ENCODE measurements at places on chromosomes 2 and 18.

GRCh38 chr2:44320832-44321231 lies 40.5 kb downstream of the PREPL start:
- no peak overlapping the region for H3K27ac ChIP-seq
- H3K4me3 ChIP-seq: no peak overlapping the region
- peaks cover 16% of the 10 kb centered on the region for H3K4me1 ChIP-seq
- H3K27me3 ChIP-seq: no peaks in the 10 kb centered on the region
- no peak for DNase-seq

- H3K27me3 ChIP-seq: no peaks in the 10 kb centered on the region
- H3K4me3 ChIP-seq: no peak overlapping the region
- H3K4me1 ChIP-seq: peaks cover 17% of the 10 kb centered on the region
These were observed 85.8 kb downstream of the PKP4 start for GRCh38 chr2:158542577-158542976.

DNA sequence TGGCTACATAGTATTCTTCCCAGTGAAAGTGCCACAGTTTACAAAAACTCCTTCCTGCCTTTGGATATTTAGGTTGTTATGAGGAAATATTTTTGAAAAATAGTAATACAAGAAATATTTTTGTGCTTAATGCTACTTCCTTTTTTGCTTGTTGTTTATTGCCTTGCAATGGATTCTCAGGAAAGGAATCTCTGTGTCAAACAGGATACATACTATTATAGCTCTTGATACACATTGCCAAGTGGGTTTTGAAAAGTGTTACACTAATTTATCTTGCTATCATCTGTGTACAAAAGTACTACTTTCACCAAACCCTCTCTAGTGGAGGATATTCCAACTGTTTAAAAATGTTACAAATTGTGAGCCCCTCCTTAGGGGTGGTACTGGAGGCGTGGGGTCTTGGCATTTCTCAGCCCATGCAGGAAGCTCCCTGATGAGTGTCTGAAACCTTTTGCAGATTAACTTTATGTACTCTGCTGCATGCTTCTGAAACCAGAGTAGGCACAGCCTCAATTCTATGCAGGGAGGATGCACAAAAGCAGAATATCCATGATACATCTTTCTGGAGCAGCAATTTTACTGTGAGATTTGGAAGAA lies 54.5 kb downstream of the EVA1A start:
- no peaks in the 10 kb centered on the region for H3K27me3 ChIP-seq
- DNase-seq: no peak
- no peaks in the 10 kb centered on the region for H3K36me3 ChIP-seq
- no peak overlapping the region for H3K27ac ChIP-seq
- no peak overlapping the region for H3K4me3 ChIP-seq

DNA sequence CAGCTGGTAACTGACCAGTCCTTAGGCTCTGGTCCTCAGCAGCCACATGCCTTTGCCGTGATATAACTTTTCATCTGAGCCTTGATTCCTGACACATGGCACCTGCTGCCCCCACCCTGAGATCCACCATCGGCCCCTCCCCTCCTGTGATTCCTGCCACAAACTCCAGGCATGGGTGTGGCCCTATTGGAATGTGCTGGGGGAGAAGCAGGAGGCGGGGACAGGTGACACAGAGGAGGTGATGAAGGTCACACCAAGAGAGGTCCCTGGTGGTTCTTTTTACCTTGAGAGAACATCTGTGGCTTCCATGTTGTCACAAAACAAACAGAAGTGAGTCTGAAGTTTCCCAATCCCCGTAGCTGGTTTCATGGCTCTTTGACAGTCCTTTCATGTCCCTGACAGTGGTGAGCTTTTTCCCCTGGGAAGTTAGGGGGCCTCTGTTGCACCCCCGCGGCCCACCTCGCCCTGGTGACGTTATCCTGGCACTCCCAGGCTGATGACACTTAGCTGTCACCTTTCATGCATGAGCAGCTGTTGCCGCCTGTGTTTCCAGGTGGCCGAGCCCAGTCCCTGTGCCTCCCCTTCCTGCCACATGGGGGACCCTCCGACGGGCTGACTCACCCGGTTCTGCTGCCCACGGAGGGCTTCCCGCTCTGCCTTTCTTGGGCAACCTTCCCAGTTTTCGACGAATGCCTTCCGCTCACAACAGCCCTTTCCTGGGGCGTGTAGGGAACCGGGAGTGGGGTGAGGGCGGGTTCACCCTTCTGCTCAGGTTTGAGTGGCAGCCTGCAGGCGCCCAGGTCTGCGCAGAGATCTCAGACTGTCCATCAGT lies 66.3 kb upstream of the GLI2 start:
- H3K27me3 ChIP-seq: no peaks in the 10 kb centered on the region
- H3K4me3 ChIP-seq: no peak overlapping the region
- H3K27ac ChIP-seq: no peak overlapping the region
- H3K36me3 ChIP-seq: no peaks in the 10 kb centered on the region
- H3K4me1 ChIP-seq: peaks cover 15% of the 10 kb centered on the region
- peak; percentile 52 for DNase-seq

GRCh38 chr2:127330753-127331152 lies 36.8 kb upstream of the ERCC3 start:
- H3K4me3 ChIP-seq: no peak overlapping the region
- H3K4me1 ChIP-seq: no peaks in the 10 kb centered on the region
- DNase-seq: no peak
- no peaks in the 10 kb centered on the region for H3K36me3 ChIP-seq
- no peak overlapping the region for H3K27ac ChIP-seq
- H3K27me3 ChIP-seq: no peaks in the 10 kb centered on the region

GRCh38 chr2:140154706-140155105 lies 1374.5 kb upstream of the NXPH2 start:
- H3K4me3 ChIP-seq: no peak overlapping the region
- H3K27me3 ChIP-seq: no peaks in the 10 kb centered on the region
- H3K27ac ChIP-seq: no peak overlapping the region

- no peaks in the 10 kb centered on the region for H3K4me1 ChIP-seq
- H3K4me3 ChIP-seq: no peak overlapping the region
- no peaks in the 10 kb centered on the region for H3K36me3 ChIP-seq
These were observed 58.3 kb downstream of the FEZ2 start for GRCh38 chr2:36539631-36540030.

GRCh38 chr18:49999128-49999527 lies 185.8 kb upstream of the ACAA2 start:
- peaks cover 7% of the 10 kb centered on the region for H3K4me1 ChIP-seq
- no peak overlapping the region for H3K4me3 ChIP-seq
- H3K27me3 ChIP-seq: no peaks in the 10 kb centered on the region
- no peaks in the 10 kb centered on the region for H3K36me3 ChIP-seq
